ENCODE measurements at places on chromosomes 5 and 9. TPM values are rescaled to one million over a fixed set of nuclear protein-coding genes. Genes with fewer than 3 reads are reported as not detected.

GRCh38 chr5:173866243-173866857 lies 21.8 kb upstream of the CPEB4 start:
- DNase-seq, result no peak

GRCh38 chr9:76004526-76004925 lies 114.1 kb downstream of the PCSK5 start:
- DNase-seq, result no peak

DNA sequence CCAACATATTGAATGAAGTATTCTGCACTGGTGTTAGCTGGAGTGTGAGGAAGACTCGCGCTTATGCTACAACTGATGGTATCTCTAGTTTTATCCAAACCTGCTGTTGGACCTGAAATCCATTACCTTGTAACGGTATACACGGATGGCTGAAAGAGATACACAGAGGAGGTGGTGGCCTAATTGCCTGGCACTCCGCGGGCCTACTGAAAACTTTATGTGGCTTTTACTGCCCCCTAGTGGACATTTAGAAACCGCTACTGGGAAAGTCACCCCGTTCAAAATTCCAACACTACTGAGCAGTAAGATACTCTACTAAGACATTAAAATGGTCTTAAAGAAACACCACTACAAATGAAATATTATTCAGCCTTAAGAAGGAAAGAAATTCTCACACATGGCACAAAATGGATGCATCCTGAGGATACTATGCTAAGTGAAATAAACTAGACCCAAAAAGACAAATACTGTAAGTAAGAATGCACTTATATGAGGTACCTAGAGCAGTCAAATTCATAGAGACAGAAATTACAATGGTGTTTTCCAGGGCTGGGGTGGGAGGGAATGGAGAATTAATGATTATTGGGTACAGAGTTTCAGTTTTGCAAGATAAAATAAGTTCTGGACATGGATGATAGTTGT lies 100.4 kb downstream of the TTLL11 start:
- peak; percentile 67 for DNase-seq

- DNase-seq, result no peak
Measured at GRCh38 chr5:180673371-180674089, 24.1 kb upstream of the FLT4 start.

DNA sequence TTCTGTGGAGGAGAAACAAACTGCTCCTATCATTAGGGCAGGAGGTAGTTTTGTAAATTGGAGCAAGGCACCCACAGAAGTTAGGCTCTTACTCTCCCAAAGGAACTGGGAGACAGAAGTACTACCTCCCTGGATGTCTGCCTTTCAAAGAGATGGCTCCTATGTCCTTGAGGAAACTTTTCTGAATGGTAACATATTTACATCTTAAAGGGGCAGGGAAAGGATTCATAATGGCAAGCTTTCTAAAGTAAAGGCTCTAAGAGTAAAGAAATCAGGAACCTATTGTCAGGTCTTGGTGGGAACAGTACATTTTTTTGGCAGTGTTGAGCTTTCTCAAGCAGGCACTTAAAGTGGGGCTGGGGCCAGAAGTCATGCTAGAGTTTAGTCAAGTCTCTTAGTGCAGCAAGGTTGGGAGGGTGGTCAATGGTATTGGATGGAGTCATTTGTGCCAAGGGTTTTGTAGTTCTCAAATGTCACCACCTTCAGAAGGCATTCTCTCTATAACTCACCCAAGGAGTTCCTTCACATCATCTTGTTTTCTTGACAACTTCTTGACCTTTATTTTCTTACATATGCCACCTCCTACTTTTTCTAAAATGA lies 26.3 kb upstream of the NDFIP1 start:
- DNase-seq, result peak; percentile 67

GRCh38 chr5:117082977-117083376 lies 508.4 kb upstream of the SEMA6A start:
- no peak for DNase-seq

DNA sequence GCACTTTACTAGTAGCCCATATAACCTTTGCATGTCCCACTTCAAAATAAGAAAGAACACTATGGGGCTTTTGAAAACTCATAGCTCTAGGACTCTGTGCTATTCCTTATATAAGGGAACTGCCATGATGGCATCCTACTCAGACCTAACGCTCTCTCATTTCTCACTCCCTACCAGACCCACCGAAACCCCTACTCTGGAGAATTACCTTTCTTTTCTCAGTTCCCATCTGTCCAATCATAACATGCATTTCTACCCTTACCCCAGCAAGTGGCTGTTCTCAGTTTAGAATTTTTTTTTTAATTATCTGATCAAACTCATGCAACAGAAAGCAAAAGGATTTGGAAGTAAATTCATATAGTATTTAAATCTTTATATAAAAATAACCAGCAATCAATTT lies 27.3 kb downstream of the CARNMT1 start:
- no peak for DNase-seq

- DNase-seq, result no peak
Measured at GRCh38 chr5:51082741-51083140, 300.5 kb upstream of the ISL1 start.

DNA sequence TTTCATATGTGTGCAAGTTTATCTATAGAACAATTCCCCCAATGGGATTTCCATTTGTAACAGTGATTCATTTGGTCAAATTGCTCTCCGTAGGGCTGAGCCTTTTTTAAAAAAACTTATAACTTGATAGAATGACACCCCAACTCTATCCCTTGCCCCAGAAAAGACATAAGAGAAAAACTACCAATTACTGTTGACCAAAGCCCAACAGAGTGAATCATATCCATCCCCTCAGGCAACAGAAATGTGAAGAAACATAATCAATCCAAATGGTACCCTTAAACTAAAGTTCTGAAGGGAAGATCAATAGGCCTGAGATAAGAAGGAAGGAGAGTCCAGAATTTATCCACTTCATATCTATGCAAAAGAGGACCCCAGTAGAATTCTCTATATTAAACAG lies 17.8 kb downstream of the TICAM2 start:
- DNase-seq, result no peak

DNA sequence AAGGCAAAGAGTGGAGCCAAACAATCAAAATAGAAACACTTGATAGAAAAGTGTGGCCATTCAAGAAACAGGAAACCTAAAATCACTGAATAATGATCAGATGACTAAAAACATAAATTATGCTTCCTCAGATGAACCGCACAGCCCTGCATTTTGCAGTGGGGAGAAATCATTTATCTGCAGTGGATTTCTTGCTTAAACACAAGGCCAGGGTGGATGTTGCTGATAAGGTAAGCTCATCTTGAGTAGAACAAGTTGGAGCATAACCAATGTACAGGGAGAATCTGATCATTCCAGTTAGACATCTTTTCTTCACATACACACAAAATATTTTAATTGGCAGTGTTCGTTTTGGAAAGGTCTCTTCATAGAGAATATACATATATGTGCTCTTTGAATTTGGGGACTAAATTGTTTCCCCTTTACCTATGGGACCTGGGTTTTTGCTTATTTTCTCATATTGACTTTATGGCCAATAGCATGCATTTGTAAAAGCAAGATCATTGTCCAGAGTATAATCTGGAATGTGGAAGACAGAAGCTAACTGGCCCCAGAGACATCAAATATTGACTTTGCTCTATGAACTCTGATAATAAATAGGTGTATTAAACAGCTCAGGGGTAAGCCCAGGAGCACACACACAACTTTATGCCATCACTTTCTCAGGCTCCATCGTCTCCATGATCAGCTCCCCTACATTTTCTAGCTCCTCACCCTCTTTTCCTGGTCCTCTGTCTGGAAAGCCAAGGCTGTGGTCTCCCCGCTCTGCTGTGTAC lies 9.1 kb downstream of the ANKDD1B start:
- no peak for DNase-seq

GRCh38 chr9:76092572-76092971 lies 202.1 kb downstream of the PCSK5 start:
- DNase-seq, result no peak

DNA sequence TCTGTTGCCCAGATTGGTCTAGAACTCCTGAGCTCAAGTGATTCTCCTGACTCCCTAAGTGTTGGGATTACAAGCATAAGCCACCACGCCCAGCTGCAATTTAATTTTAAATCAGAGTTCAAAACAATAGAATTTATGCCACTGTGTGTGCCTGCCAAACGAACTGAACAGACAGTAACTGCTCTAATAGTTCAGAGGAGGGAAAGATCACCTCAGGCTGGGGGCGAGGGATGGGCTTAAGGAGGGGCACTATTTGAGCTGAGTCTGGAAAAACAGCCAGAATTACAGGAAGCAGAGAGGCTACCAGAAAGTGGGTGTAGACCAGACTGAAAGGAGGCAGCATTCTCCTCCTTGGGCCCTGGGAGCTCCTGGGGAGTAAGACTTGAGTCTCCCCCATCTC lies 12.2 kb downstream of the NOL6 start:
- DNase-seq, result no peak

- no peak for DNase-seq
Measured at GRCh38 chr5:40080191-40080590, 599.5 kb upstream of the PTGER4 start.

- no peak for DNase-seq
Measured at GRCh38 chr9:21828853-21829410, 26.5 kb downstream of the MTAP start.

DNA sequence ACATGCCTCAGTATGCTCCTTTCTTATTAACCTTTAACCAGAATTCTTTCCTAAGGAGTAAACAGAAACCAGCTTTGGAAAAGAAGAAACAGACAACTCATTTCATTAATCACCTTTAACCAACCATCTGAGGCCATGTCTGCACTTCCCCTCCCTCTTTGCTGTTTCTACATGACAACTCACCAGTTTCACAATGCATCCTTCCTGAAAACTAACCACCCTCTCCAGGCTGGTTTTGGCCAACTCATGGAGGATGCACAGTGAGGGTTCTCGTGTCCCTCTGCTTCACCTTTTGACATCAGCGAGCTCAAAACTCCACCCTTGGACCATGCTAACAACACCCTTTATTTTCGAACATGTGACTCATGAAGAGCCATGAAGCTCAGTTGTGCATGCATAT lies 244.1 kb downstream of the ELAVL2 start:
- no peak for DNase-seq

DNA sequence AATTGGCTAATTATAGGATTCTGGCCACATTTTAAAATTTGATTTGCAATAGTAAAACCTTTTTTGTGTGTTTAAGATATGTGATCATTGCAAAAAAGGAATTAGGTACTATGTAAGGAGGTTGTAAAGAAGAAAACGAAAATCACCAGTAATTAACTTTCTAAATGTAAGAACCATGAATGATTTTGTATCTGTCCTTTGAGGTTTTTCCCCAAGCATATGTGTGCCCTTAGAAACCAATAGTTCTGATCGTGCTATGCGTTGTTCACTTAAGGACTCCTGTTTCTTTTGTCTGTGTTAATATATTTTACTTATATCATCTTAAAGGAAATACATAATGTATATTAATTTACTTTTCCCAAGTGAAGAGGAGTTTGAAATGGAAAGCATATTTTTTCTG lies 410.2 kb downstream of the PSAT1 start:
- DNase-seq, result no peak

DNA sequence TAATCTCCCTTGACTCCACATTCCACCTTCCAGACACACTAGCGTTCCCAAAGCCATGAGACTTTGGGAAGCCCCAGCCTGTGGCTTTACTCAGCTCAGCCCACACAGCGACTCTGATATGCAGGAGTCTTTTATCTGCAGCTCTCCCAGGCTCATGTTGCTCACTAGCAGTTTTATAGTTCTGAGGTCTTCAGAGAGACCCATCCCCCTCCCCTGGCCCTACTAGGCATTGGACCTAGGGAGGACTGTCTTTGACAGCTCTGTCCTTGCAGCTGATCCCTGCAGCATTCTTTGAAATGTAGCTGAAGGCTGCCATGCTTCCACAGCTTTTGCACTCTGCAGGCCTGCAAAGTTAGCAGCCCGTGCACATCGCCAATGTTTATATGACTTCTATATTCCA lies 19.9 kb upstream of the CYLC2 start:
- DNase-seq, result no peak

DNA sequence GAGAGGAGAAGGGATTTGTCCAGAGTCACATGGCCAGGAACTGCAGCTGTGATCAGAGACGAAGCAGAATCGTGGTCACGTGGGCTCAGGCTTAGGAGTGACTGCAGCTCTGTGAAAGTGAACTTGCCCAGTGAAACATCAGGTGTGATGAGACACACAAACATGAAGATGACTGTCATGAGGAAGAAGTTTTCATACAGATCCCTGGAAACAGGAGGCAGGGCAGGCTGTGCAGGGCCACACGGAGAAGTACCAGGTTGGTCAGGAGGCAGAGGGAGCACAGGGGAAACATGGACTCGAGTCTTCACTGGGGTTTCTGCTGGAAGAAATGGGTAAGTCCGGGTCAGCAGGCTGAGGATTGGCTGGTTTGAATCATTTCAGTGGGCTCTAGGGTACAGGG lies 64.1 kb downstream of the BARX1 start:
- DNase-seq, result no peak

GRCh38 chr9:128304136-128304970 lies 17.9 kb downstream of the TRUB2 start:
- no peak for DNase-seq

DNA sequence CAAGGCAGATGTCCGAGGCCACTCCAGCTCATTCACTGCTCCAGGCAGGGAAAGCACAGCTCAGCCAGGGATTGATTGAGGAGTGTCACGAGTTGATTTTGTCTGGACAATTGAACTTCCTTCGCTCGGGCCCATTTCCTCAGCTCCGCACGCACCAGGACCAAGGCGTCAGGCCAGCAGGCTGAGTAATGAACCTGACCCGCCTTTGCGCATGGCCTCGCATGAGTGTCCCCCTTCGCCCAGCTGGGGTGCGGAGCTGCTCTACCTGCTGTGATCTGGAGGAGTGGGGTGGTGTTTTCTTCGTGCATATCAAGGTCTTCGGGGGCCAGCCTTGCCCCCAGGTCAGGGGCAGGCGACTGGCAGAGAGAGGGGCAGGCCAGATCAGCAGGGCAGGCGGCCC lies 44.0 kb downstream of the VAV2 start:
- DNase-seq, result no peak

DNA sequence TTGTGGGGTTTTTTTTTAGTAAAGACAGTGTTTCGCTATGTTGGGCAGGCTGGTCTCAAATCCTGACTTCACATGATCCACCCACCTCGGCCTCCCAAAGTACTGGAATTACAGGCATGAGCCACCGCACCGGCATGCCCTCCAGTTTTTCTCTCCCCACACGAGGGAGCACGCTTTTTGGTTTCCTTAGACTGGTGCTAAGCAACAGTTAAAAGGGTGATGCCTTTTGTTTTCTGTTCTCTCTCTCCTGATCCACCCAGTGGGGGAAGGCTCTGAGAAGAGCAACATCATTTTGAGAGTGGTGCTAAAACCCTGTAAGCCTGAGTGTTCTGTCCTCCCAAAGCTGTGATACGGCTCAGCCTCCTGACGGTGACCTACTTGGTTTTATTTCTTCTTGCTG lies 146.6 kb downstream of the MAN2A1 start:
- DNase-seq, result no peak

GRCh38 chr9:95584176-95584575 lies 67.4 kb upstream of the PTCH1 start:
- DNase-seq, result no peak

ARRDC3 gene
- 35.4 TPM for total RNA-seq

SLC6A18 gene
- total RNA-seq, result not detected

PCDHB4 gene
- total RNA-seq, result not detected

CAMK2A gene
- total RNA-seq, result not detected

TGFBR1 gene
- total RNA-seq, result 36.5 TPM

PCDHB6 gene
- not detected for total RNA-seq

WWC1 gene
- total RNA-seq, result 0.47 TPM

PLEKHG4B gene
- total RNA-seq, result not detected

SLC25A2 gene
- total RNA-seq, result not detected

FGFR4 gene
- 1.3 TPM for total RNA-seq

LRRTM2 gene
- total RNA-seq, result not detected

TIGD6 gene
- total RNA-seq, result 2.2 TPM

ABCA1 gene
- total RNA-seq, result 0.38 TPM

LRRC19 gene
- total RNA-seq, result not detected
